ENCODE measurements at places on chromosomes 2 and 18.
A peak's percentile ranks its signal among the peaks of the same experiment; 100 is the strongest.

GRCh38 chr2:207766041-207766551 lies 3.6 kb downstream of the FZD5 start:
- DNase-seq = no peak

GRCh38 chr2:167939514-167940345 lies 307.7 kb downstream of the STK39 start:
- DNase-seq = no peak

DNA sequence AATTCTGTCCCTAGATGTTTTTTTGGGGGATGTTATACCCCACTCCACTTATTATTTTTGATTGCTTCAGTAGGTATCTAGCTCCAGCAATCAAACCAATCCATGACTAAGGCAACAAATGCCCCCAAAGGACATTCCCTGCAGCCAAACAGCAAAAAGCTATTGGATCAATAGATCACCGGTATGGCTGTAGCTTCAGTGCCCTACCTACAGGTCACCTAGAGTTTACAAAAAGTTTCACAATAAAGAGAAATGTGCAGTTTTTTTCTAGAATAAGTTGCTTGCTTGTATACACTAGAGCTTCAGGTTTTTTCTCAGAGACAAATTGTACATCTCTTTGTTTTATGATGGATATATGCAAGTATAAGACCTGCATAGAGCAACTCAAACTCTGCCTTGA lies 27.7 kb downstream of the PDE11A start:
- DNase-seq = no peak

- no peak for DNase-seq
These were observed 981 bp upstream of the SF3B1 start for GRCh38 chr2:197435598-197436420.

- no peak for DNase-seq
These were observed 11.8 kb downstream of the IWS1 start for GRCh38 chr2:127514485-127514884.

- DNase-seq = no peak
These were observed 114.7 kb downstream of the DNAH6 start for GRCh38 chr2:84631047-84631446.

GRCh38 chr2:172742931-172743540 lies 7.4 kb downstream of the RAPGEF4 start:
- no peak for DNase-seq

GRCh38 chr2:240723851-240724250 lies 32.2 kb downstream of the AQP12A start:
- no peak for DNase-seq

DNA sequence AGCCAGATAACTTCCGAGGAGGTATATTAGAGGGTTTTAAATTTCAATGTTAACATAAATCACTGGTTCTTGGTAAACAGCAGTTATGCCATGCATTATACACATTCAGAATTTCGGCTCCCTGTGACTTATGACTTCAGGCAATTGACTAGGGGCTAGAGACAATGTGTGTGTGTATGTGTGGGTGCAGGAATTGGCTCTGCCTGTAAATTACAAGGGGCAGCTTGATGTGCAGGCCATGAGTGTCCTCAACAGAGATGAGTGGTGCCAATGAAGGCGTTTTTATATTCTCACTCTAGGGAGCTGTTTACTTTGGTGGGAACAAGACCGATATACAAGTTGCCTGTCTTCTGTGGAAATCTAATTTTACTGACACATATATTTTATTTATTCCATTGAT lies 161.6 kb downstream of the CSRNP3 start:
- DNase-seq = no peak

GRCh38 chr2:103785432-103785831 lies 1023.6 kb downstream of the TMEM182 start:
- DNase-seq = no peak

- DNase-seq = no peak
These were observed 18.8 kb upstream of the RMP24 start for GRCh38 chr18:35953688-35954087.

DNA sequence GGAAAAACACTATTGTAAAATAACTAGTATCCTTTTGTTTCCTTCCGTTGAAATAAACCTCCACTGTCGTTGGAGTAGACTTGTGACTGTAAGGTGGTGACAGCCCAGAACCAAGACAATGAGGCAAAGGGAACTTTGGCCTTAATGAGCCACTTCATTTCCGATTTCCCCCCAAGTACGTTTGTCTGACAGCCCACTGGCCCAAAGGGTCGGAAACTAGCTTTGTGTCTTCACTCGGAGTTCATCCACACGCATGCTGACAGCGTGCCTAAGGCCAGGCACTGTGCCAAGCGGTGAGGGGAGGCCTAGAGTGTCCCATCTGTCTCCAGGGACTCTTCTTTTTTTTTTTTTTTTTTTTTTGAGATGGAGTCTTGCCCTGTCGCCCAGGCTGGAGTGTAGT lies 21.0 kb downstream of the HJURP start:
- DNase-seq = no peak

GRCh38 chr2:99890568-99891427 lies 251.6 kb downstream of the AFF3 start:
- DNase-seq = no peak

GRCh38 chr2:218736531-218736930 lies 25.9 kb downstream of the TTLL4 start:
- no peak for DNase-seq

DNA sequence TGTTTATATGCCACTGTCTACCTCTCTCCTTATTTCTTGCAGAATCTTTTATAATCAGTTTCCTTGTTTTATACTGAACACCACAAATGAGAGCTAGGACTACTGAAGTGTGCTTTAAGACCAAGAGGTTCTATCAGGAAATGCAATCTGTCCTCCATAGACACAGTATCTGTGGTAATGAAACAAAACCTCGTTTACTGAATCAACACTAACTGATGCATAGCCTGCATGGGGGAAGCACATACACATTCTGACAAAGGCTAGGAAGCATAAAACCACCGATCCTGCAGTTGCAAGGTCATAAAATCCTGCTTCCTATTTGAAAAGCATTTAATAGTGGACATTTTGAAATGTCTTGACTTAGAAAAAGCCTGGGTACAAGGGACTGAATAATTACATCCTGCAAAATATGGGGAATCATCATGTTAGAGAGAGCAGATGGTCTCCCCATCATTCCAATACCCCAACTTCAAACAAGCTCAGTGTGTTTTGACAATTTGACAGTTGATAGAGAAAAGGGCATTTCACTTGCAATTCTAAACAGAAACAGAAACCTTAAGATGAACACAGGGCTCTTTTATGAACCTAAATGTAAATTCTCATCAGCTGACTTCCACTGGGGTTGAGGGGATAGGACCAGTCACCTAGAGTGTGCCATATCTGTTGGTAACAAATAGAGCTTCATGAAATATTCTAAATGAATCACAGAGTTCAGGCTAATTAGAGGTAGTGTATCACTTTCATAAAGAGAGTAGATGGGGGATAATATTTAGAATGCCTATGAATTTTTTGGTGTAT lies 1845.6 kb upstream of the PIK3C3 start:
- no peak for DNase-seq

GRCh38 chr2:25215948-25216679 lies 47.7 kb upstream of the POMC start:
- DNase-seq = peak; percentile 68

DNA sequence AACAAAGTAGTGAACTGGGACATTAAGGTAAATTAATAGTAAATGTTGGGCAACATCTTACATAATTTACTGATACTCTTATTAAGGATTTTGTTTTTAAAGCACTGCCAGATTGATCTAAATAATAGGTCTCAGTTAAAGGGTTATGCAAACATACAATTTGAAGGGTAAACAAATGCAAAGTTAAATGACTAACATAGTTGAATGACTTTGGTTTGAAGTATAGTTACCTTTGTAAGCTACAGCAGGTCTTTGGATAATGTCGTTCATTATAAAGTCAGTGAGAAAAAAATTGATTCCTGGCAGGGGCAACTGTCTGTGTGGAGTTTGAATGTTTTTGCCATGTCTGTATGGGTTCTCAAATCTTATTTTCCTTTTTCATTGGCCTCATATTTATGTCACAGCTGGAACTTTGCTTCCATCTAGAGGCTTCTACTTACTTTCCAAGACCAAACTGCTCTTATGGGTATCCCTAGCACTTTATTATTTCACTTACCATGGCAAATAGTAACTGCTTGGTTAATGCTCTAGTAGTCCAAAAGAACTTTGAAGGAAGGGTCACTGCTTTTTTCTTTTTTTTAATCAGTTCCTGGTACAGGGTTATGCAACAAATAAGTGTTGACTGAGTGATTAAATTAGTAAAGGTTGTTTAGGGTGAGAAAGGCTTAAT lies 107.8 kb downstream of the NBEAL1 start:
- DNase-seq = no peak

- DNase-seq = no peak
These were observed 60.9 kb downstream of the AAK1 start for GRCh38 chr2:69582582-69583176.

- DNase-seq = no peak
These were observed 14.3 kb downstream of the DSG2 start for GRCh38 chr18:31512203-31512764.

DNA sequence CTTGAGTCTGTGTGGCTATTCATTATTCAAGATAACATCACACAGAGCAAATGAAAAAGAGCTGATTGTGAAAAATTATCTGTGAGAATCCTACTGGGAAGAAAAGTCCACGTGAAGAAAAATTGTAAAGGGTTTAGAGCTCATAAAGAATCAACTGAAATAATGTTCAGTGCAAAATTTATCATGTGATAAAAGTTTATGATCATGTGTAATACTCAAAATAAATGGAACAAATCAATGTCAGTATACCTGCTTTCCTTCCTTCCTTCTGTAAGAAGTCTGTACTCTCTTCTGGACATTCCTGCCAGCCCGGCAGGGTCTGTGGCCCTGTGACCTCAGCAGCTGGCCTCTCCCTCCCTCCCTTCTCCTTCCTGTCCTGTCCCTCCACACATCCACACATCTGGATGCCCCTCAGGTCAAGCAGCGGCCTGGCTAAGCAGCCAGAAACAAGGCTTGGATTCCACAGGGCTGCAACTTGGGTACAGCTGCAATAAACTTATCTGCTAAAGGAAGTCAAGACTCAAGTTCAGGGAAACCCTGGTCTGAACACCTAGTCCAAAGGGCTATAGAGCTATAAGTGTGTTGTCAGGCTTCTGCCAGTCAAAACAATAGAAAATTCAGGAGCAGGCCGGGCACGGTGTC lies 172.1 kb downstream of the MREG start:
- no peak for DNase-seq

DNA sequence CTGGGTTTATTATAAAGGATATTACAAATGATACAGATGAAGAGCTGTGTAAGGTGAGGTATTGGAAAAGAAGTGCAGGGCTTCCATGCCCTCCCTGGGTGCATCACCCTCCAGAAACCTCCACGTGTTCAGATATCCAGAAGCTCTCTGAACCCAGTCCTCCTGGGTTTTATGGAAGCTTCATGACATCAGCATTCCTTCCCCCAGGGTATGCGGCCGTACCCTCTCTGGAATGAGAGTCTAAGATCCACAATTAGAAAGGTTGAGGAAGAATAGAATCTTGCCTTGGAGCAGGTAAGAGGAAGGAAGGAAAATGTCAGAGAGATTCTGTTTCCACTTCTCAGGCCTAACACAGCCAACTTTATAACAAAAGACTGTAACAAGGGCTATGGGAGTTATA lies 208.2 kb upstream of the DCC start:
- no peak for DNase-seq

DNA sequence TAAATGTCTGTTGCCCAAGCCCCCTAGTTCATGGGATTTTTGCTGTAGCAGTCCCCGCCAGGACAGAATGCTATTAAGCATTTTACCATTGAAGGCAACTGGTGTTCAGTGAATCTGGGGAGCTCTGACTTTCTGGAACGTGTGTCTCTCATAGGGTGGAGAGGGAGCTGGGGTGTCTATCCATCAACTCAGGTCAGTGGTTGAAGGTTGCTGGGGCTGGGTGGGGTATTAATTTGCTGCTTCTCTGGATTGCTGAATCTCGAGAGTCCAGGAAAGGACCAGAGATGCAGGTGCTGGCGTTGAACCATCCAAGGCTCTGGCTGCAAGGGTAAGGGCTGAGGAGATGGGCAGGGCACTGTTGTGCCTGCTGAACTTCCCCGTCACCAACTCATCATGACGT lies 66.8 kb upstream of the NCK2 start:
- DNase-seq = no peak

GRCh38 chr2:109060496-109060895 lies 68.5 kb upstream of the SH3RF3 start:
- DNase-seq = no peak

DNA sequence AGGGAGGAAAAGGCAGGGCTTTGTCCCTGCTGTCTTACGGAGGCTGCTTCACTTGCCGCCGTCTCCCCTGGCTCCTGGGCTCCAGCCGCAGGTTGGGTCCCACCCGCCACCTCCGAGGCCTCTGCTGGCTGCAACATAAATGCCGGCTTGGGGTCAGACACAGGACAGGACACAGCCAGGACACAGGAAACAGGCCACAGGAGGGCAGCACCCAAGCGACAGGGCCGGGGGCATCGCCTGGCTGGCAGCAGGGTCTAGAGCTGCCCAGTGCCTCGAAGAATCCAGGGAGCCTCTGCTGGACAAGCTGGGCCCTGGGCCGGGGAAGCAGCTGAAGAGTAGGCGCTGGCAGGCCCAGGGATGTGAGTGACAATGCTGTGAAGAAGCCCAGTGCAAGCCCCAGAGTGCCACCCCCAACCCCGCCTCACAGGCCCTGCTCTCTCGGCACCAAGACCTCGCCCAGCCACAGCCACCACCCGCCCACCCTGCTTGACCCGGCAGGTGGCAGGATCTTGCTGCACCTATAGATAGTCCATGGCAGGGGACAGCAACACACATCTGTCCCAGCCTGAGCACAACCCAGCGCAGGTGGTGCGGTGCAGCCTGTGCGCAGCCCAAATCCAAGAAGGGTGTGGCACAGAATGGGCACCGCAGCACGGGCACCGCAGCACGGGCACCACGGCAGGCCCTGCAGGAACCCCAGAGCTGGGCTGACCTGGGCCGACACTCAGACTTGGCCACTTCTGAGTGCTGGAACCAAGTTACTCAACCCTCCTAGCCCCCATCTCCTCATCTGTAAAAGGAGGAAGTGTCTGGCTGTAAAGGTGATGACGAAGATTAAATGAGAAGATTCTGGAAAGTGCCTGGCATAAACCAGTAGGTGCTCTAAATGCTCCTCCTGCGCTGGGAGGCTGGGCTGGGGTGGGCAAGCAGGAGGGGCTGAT lies 55.6 kb downstream of the BIN1 start:
- no peak for DNase-seq

GRCh38 chr18:65175681-65176080 lies 575.1 kb upstream of the CDH7 start:
- DNase-seq = no peak

Measured in progenitor cell of endocrine pancreas (in vitro differentiated cells).